ENCODE measurements at places on chromosomes 2 and 18.

DNA sequence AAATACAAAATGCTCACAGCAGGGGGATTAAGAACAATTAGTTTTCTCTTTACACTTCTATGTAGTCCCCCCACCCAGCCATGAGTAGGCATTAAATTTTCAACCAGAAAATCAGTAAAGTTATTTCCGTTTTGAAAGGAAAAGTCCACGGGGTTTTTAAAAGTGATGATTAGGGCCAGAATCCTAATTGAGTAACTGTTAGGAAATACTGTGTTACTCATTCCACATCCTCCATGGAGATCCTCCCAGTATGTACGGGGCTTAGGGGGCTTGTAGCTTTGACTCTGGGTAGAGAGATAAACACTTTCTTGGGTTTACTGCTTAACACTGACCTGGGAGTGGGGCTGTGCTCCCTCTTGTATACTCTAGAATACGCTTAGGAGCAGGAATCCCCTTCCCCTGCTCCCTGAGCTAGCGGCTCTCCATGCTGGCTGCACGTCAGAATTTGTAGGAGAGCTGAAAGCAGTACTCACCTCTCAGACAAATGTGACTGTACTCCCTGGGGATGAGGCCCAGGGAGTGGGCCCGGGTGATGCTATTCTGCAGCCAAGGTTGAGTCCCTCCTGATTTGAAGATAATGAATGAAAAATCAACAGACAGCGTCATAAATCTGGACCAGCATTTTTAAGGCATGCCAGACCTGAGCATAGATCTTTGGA lies 100.5 kb downstream of the SLC4A3 start:
- no peak overlapping the region for H3K27ac ChIP-seq
- no peaks in the 10 kb centered on the region for H3K27me3 ChIP-seq
- no peak for DNase-seq
- no peak overlapping the region for H3K4me3 ChIP-seq
- H3K36me3 ChIP-seq, result no peaks in the 10 kb centered on the region

DNA sequence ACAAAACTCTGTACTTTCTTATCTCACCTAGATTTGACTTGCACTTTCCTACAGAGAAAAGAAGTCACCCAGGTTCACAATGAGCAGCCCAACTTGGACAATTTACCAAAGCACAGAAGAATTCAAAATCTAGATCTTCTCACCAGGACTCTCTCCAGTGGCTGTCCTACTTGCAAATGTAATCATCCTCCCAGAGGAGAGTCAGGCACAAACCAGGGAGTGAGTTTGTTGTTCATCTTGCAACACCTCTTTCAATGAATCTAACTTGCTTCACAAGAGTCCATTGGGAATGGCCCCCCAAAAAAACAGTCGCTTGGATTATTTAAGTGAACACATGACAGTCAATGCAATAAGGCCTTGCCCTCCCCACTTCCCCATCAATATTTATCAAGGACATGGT lies 144.6 kb downstream of the ATL2 start:
- H3K36me3 ChIP-seq, result no peaks in the 10 kb centered on the region
- no peak for DNase-seq

DNA sequence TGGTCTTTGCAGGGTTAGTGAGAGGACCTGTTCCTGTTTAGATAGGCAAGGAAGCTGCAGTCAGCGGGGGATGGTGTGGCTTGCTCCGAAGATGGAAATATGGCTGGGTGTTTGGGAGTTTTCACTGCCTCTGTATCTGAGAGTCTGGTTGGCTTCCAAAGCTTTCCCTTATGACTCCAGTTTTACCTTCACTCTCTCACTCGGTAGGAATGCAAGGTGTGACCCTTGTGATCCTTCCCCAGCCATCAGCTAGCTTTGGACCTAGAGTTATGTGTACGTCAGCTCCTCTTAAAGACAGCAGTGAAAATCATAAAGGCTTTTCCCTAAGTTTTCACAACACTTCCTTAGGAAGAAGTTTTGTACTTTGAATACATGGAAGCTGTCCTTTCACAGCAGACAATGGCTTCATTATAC lies 35.5 kb upstream of the TMEM87B start:
- peaks cover 30% of the 10 kb centered on the region for H3K36me3 ChIP-seq
- H3K4me3 ChIP-seq, result no peak overlapping the region
- H3K27me3 ChIP-seq, result no peaks in the 10 kb centered on the region
- no peak for DNase-seq

DNA sequence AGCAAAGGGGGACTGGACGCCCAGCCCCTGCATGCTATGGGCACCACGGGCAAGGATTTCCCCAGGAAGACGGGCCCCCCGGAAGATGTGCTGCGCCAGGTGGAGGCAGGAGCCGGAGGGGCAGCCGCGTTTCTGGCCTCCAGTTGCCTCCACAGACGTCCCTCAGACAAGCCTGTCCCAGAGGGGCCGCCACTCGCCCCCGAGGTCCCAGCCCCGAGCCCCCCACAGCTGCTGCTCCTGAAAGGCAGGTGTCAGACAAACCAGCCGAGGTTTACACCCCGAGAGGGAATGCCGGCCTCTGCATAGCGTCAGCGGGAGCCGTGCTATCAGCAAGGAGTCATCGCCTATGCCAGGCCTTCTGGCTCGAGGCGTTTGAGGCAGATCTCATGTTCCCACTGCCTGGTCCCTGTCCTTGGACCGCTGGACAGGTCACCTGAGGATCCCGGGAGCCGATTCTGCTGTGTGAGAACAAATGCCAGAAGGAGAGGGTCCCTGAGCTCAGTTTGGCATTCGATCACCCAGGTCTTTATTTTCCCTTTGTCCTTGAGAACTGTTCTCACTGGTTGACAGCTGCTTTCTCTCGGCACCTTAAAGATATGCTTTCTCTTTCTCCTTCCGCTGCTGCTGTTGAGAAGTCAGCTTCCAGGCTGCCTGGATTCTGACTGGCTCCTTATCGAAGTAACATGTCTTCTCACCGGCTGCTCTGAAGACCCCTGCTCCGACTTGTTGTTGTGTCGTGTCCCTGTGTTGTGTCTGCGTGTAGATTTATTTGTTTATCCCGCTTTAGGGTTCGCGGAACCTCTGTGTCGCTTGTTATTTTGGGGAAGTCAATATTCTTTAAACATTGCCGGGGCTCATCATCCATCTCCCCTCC lies 20.6 kb downstream of the CROCC2 start:
- no peaks in the 10 kb centered on the region for H3K27me3 ChIP-seq
- no peak overlapping the region for H3K27ac ChIP-seq
- H3K4me1 ChIP-seq, result peaks cover 11% of the 10 kb centered on the region
- H3K36me3 ChIP-seq, result no peaks in the 10 kb centered on the region

GRCh38 chr2:107657049-107657448 lies 169.6 kb upstream of the RGPD4 start:
- H3K27ac ChIP-seq, result no peak overlapping the region
- H3K36me3 ChIP-seq, result no peaks in the 10 kb centered on the region
- no peak overlapping the region for H3K4me3 ChIP-seq
- no peaks in the 10 kb centered on the region for H3K4me1 ChIP-seq
- DNase-seq, result no peak

DNA sequence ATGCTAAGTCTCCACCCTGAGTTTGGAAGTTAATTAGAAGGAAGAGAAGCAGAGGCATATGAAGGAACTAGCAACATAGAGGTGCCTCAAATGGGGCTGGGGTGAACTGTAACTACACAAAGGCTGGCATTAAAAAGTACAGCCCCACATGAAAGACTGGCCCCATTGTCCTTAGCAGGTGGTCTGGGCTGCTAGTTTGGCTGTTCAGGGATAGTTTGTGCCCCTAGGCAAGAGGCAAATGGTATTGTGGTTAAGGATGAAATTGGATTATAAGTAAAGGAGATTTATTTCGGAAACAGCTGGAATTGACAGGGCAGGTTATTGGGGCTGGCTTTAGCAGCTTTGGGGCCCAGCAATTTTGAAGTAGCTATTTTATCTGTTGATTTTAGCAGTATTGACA lies 365.7 kb upstream of the TNP1 start:
- no peaks in the 10 kb centered on the region for H3K36me3 ChIP-seq
- H3K4me1 ChIP-seq, result no peaks in the 10 kb centered on the region
- no peak for DNase-seq
- no peaks in the 10 kb centered on the region for H3K27me3 ChIP-seq

GRCh38 chr2:105872830-105873229 lies 128.1 kb downstream of the NCK2 start:
- H3K36me3 ChIP-seq, result no peaks in the 10 kb centered on the region
- H3K4me3 ChIP-seq, result no peak overlapping the region
- no peaks in the 10 kb centered on the region for H3K27me3 ChIP-seq
- H3K27ac ChIP-seq, result no peak overlapping the region

GRCh38 chr2:67650291-67651133 lies 253.4 kb downstream of the ETAA1 start:
- peak; percentile 91 for DNase-seq
- H3K36me3 ChIP-seq, result no peaks in the 10 kb centered on the region
- H3K4me1 ChIP-seq, result peaks cover 6% of the 10 kb centered on the region
- no peak overlapping the region for H3K4me3 ChIP-seq
- H3K27me3 ChIP-seq, result no peaks in the 10 kb centered on the region

DNA sequence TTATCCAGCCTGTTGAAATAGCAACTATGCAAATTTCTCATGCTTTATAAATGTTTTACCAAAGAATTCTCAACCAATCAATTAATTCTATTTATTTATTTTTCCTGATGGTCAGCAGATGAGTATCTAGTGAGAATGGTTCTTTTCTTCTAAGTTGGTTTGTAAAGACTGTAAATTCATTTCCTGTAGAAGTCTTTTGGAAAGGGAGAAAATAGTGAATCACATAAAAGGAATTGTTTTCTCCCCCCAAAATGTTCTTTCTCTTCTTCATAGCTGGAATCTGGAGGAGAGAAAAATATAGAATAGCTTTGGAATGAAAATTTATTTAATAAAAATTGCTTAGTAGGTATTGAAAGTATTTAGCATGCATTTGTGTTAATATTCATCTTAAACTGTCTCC lies 836.1 kb upstream of the ZEB2 start:
- H3K4me1 ChIP-seq, result no peaks in the 10 kb centered on the region
- H3K4me3 ChIP-seq, result no peak overlapping the region
- no peaks in the 10 kb centered on the region for H3K36me3 ChIP-seq

- no peak overlapping the region for H3K4me3 ChIP-seq
- H3K36me3 ChIP-seq, result no peaks in the 10 kb centered on the region
- H3K4me1 ChIP-seq, result peaks cover 2% of the 10 kb centered on the region
- DNase-seq, result peak; percentile 48
Observed at GRCh38 chr2:44136252-44136651, 32.4 kb upstream of the PPM1B start.

DNA sequence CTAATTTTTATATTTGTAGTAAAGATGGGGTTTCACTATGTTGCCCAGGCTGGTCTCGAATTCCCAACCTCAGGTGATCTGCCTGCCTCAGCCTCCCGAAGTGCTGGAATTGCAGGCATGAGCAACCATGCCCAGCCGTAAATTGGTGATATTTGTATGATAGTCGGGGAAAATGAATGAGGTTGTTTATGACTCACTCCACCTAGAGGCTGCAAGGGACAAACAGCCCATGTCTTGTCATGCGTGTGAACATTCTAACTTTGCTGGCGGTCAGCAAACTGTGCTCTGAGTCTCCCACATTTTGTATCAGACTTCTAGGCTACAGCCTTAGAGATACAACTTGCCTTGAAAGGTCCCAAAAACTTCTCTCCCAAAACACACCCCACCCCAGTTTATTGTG lies 133.5 kb upstream of the DTNA start:
- no peaks in the 10 kb centered on the region for H3K36me3 ChIP-seq
- H3K4me3 ChIP-seq, result no peak overlapping the region
- H3K27me3 ChIP-seq, result no peaks in the 10 kb centered on the region
- no peak for DNase-seq
- H3K27ac ChIP-seq, result no peak overlapping the region

GRCh38 chr2:201860636-201861066 lies 54.3 kb downstream of the CDK15 start:
- H3K36me3 ChIP-seq, result no peaks in the 10 kb centered on the region
- H3K4me3 ChIP-seq, result no peak overlapping the region
- H3K4me1 ChIP-seq, result peaks cover 4% of the 10 kb centered on the region
- H3K27ac ChIP-seq, result no peak overlapping the region

- peaks cover 15% of the 10 kb centered on the region for H3K4me1 ChIP-seq
- H3K27ac ChIP-seq, result no peak overlapping the region
- no peak for DNase-seq
- H3K27me3 ChIP-seq, result no peaks in the 10 kb centered on the region
Observed at GRCh38 chr2:54617409-54617808, 106.1 kb upstream of the EML6 start.

GRCh38 chr2:222707689-222708273 lies 36.3 kb downstream of the MOGAT1 start:
- H3K27me3 ChIP-seq, result no peaks in the 10 kb centered on the region
- DNase-seq, result peak; percentile 75
- no peak overlapping the region for H3K27ac ChIP-seq
- no peak overlapping the region for H3K4me3 ChIP-seq
- H3K4me1 ChIP-seq, result peaks cover 9% of the 10 kb centered on the region
- no peaks in the 10 kb centered on the region for H3K36me3 ChIP-seq

GRCh38 chr2:226732478-226733188 lies 67.0 kb downstream of the IRS1 start:
- no peak for DNase-seq
- peaks cover 3% of the 10 kb centered on the region for H3K36me3 ChIP-seq
- peaks cover 6% of the 10 kb centered on the region for H3K4me1 ChIP-seq
- peak overlapping the region; percentile 54 for H3K27ac ChIP-seq

GRCh38 chr2:118667348-118667747 lies 180.1 kb downstream of the EN1 start:
- H3K36me3 ChIP-seq, result no peaks in the 10 kb centered on the region
- H3K4me3 ChIP-seq, result no peak overlapping the region
- no peaks in the 10 kb centered on the region for H3K27me3 ChIP-seq
- H3K4me1 ChIP-seq, result peaks cover 2% of the 10 kb centered on the region
- no peak for DNase-seq

DNA sequence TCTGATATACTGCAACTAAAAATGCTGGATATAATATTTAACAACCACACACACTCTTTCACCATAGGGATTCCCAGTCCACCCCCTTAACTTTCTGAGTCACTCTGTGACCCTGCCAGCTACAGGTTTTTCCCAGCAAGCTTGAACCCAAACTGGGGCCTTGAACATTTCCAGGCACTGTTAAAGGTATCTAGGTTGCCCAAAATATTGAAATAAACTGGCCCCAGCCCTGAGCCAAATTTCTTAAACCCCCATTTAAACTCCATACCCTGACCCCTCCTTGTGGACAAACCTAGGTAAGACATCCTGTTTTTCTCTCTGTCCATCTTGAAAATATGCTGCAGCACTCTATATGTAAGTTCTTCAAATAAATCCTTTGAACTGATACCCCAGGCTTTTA lies 19.7 kb upstream of the DCTN1 start:
- H3K4me1 ChIP-seq, result no peaks in the 10 kb centered on the region
- H3K36me3 ChIP-seq, result no peaks in the 10 kb centered on the region
- DNase-seq, result peak; percentile 32
- H3K27ac ChIP-seq, result no peak overlapping the region
- H3K4me3 ChIP-seq, result no peak overlapping the region
- no peaks in the 10 kb centered on the region for H3K27me3 ChIP-seq

- H3K4me1 ChIP-seq, result no peaks in the 10 kb centered on the region
- no peaks in the 10 kb centered on the region for H3K27me3 ChIP-seq
- H3K36me3 ChIP-seq, result peaks cover 6% of the 10 kb centered on the region
- H3K4me3 ChIP-seq, result peak overlapping the region; percentile 91
Observed at GRCh38 chr2:231058761-231059550, 2.3 kb downstream of the PSMD1 start.

- DNase-seq, result no peak
- H3K27ac ChIP-seq, result no peak overlapping the region
- H3K27me3 ChIP-seq, result no peaks in the 10 kb centered on the region
- H3K4me3 ChIP-seq, result no peak overlapping the region
- no peaks in the 10 kb centered on the region for H3K36me3 ChIP-seq
Observed at GRCh38 chr18:49766646-49767045, 46.7 kb downstream of the ACAA2 start.

- no peaks in the 10 kb centered on the region for H3K4me1 ChIP-seq
- H3K36me3 ChIP-seq, result peaks cover 3% of the 10 kb centered on the region
- no peak for DNase-seq
- no peak overlapping the region for H3K27ac ChIP-seq
- no peaks in the 10 kb centered on the region for H3K27me3 ChIP-seq
Observed at GRCh38 chr2:202479610-202480009, 103.5 kb downstream of the BMPR2 start.

- H3K4me3 ChIP-seq, result no peak overlapping the region
- DNase-seq, result no peak
Observed at GRCh38 chr2:231931481-231931915, 5.3 kb upstream of the NPPC start.
